ENCODE measurements at places on chromosomes 7 and 10.
A peak's percentile ranks its signal among the peaks of the same experiment; 100 is the strongest.

DNA sequence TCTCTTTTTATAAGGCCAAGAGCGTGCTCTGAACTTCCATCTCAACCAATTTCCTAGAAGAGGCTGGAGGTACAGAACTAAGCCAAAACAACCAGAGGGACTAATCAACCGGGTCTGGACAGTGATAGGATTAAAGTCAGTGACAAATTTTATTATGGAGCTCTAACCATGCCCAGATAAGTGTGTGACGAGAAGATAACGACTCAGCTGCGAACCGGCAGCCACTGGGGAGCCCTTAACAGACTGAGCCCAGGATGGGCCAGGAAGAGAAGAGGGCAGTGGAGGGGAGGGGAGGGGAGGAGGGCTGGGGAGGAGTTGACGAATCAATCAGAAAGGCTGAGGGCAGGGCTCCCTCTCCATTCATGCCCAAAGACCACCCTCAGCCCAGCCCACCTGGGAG, 119.9 kb downstream of the PLXNA4 start:
- H3K4me1 ChIP-seq, result peaks cover 92% of the 10 kb centered on the region
- no peak overlapping the region for H3K27ac ChIP-seq
- peaks cover 65% of the 10 kb centered on the region for H3K36me3 ChIP-seq
- DNase-seq, result no peak
- H3K4me3 ChIP-seq, result no peak overlapping the region
- no peaks in the 10 kb centered on the region for H3K27me3 ChIP-seq

DNA sequence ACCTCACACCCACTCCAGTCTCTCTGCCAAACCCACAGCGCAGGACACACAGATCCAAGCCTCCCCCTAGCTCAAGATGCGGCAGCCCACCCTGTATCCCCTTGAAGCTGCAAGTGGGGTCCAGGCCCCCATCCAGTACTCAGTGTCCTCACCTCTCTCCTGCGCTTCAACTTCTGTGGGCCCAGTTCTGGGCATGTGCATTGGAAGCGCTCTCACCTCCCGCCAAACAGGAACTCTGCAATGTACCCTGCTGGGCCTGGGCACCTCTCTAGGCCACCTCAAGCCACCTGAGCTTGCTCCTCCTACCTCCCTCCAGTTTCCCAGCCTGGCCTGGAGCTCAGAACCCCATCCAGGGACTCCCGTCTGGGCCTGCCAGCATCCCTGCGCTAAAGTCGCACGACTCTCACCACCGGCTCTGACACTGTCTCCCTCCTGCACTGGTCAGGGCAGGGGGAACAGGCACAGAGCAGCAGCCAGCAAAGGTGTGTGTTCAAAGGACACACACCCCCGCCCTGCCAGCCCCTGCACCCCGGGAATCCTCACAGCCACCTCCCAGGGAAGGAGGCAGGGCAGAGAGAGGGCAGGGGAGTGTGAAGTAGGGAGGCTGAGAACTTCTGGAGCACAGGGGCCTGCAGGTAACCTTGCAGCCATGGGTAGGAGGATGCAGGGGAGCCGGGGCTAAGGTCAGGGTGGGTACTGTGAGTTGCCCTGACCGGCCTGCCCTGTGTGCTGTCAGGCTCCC, 51.7 kb upstream of the MSMB start:
- H3K27ac ChIP-seq, result peak overlapping the region; percentile 95
- peaks cover 2% of the 10 kb centered on the region for H3K27me3 ChIP-seq
- peaks cover 5% of the 10 kb centered on the region for H3K36me3 ChIP-seq
- no peaks in the 10 kb centered on the region for H3K4me1 ChIP-seq

DNA sequence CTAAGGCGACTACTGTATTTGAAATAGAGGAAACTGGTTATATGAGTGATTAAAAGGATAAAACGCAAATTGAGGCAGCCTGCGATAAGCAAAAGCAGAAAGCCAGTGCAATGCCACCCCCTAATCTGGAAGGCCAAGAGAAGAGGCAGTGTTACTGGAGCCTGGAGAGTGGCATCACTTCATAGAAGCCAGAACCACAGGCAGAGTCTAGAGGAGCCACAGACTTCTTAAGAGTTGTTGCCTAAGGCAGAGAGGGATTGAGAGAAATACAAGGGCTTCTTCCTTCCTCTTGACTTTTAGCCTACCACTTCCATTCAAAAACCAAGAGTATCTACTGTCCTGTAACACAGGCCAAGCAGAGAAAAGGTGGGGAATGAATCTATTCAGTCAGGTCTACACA, 94.9 kb upstream of the SKAP2 start:
- H3K36me3 ChIP-seq, result no peaks in the 10 kb centered on the region
- H3K27me3 ChIP-seq, result no peaks in the 10 kb centered on the region
- H3K4me1 ChIP-seq, result no peaks in the 10 kb centered on the region
- DNase-seq, result no peak

DNA sequence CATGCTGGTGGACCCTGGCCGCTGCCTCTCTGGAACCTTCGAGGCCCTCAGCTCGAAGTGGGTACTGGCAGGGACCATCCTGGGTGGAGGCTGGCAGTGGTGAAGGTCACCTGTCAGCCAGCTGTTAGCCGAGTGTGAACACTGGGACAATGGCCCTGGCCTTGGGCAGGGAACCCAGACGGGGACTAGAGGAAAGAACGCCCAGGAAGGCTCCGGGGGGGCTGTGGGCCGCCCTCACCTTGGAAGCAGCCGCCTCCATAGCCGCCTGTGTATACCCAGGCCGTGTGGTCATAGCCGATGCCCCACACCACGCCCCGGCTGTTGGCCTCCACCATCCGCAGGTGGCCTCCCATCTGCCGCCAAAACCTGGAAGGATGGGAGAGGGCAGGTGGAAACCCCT, 17.6 kb downstream of the BHLHA15 start:
- peaks cover 4% of the 10 kb centered on the region for H3K4me1 ChIP-seq
- no peak overlapping the region for H3K27ac ChIP-seq
- no peaks in the 10 kb centered on the region for H3K27me3 ChIP-seq
- DNase-seq, result no peak
- H3K4me3 ChIP-seq, result no peak overlapping the region

DNA sequence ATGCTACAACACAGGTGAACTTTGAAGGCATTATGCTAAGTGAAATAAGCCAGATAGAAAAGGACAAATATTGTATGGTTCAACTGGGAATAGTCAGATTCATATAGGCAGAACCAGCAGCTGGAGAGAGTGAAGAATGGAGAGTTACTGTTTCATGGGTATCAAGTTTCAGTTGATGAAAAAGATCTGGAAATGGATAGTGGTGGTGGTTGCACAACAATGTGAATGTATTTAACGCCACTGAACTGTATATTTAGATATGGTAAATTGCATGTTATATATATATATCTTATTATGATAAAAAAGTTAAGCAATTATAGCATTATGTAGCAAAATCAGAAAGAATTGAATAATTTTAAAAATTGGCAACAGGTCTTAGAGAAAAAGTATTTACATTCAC, 3.9 kb downstream of the LMBR1 start:
- H3K27ac ChIP-seq, result no peak overlapping the region
- DNase-seq, result no peak
- H3K27me3 ChIP-seq, result no peaks in the 10 kb centered on the region
- H3K36me3 ChIP-seq, result peaks cover 34% of the 10 kb centered on the region
- peaks cover 24% of the 10 kb centered on the region for H3K4me1 ChIP-seq

- DNase-seq, result no peak
- H3K4me1 ChIP-seq, result no peaks in the 10 kb centered on the region
- no peaks in the 10 kb centered on the region for H3K36me3 ChIP-seq
- H3K27ac ChIP-seq, result no peak overlapping the region
These were observed 156.8 kb upstream of the MAGI2 start for GRCh38 chr7:79610313-79610712.

- no peaks in the 10 kb centered on the region for H3K36me3 ChIP-seq
- H3K4me3 ChIP-seq, result no peak overlapping the region
- peaks cover 33% of the 10 kb centered on the region for H3K4me1 ChIP-seq
- H3K27ac ChIP-seq, result peak overlapping the region; percentile 13
- H3K27me3 ChIP-seq, result no peaks in the 10 kb centered on the region
- no peak for DNase-seq
These were observed 48.3 kb downstream of the ZMIZ1 start for GRCh38 chr10:79116801-79117723.

DNA sequence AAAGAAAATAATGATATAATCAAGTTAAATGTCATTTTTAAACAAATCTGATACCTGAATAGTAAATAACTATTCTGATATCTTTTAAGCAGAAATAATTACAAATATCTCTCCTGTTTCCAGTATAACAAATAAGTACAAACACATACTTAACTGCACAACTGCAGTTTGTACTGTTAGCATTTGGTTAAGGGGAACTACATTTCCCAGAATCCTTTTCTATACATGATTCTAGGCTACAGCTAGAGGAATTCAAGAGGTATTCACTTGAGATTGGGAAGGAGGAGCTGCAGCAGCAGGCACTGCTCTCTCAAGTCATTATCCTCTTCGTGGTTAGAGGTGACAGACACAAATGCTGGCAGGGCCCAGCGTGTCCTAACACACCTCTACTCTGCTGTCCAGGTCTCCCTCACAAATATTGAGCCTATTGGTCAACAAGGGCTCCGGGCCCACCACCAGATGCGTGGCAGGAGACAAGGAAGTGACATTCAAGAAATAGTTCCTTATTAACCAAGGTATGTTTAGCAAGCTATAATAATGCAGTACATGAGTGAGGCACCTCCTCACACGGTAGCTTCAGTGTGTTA, 255.1 kb upstream of the MKLN1 start:
- peaks cover 20% of the 10 kb centered on the region for H3K4me1 ChIP-seq
- H3K27me3 ChIP-seq, result no peaks in the 10 kb centered on the region
- DNase-seq, result no peak
- H3K27ac ChIP-seq, result no peak overlapping the region

GRCh38 chr7:10268034-10268433, 705.6 kb upstream of the PHF14 start:
- H3K27me3 ChIP-seq, result no peaks in the 10 kb centered on the region
- no peaks in the 10 kb centered on the region for H3K36me3 ChIP-seq
- H3K4me3 ChIP-seq, result no peak overlapping the region
- H3K27ac ChIP-seq, result no peak overlapping the region

DNA sequence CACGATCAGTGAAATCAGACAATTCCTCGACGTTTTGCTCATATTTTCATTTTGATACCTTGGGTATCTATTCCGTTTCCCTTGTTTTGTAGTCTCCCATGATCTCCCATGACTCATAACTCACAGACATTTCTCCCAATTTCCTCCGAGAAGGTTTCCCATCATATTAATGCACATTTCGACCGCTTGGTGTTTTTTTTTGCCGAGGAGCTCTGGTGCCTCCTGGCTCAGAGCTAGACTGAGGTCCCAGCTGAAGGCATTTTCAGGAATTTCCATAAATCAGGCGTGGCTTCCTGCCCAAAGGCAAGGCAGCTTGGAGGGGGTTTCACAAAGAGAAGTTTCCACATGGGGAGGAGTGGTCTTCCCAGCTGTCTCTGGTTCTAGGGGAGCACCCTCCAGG, 148.2 kb upstream of the TNS3 start:
- no peaks in the 10 kb centered on the region for H3K36me3 ChIP-seq
- DNase-seq, result no peak
- no peak overlapping the region for H3K4me3 ChIP-seq
- H3K4me1 ChIP-seq, result no peaks in the 10 kb centered on the region
- no peak overlapping the region for H3K27ac ChIP-seq
- peaks cover 2% of the 10 kb centered on the region for H3K27me3 ChIP-seq

DNA sequence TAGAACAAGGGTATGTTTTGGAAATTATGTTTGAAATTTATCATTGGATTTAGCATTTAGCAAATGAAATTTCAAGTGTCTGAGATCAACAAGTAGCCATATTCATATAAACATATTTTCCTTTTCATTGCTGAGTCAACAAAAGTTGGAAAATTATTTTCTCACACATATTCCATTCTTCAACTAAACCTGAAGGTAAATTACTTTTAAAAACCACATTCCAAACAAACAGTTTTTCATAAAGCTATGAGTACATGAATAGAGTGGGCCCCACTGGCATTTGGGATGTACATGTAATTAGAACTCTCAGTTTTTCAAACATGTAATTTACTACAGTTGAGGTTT, 178.3 kb upstream of the MKLN1 start:
- no peak for DNase-seq
- H3K36me3 ChIP-seq, result no peaks in the 10 kb centered on the region
- H3K4me1 ChIP-seq, result peaks cover 2% of the 10 kb centered on the region
- peaks cover 10% of the 10 kb centered on the region for H3K27me3 ChIP-seq

GRCh38 chr7:1219498-1219897, 13.2 kb upstream of the UNCX start:
- H3K27me3 ChIP-seq, result peaks cover 30% of the 10 kb centered on the region
- H3K36me3 ChIP-seq, result no peaks in the 10 kb centered on the region
- no peaks in the 10 kb centered on the region for H3K4me1 ChIP-seq
- H3K27ac ChIP-seq, result no peak overlapping the region
- no peak for DNase-seq

GRCh38 chr10:44196008-44196320, 188.9 kb downstream of the CXCL12 start:
- DNase-seq, result no peak
- no peaks in the 10 kb centered on the region for H3K27me3 ChIP-seq
- no peaks in the 10 kb centered on the region for H3K4me1 ChIP-seq
- H3K4me3 ChIP-seq, result no peak overlapping the region

GRCh38 chr10:15314482-15315045, 56.5 kb downstream of the FAM171A1 start:
- no peaks in the 10 kb centered on the region for H3K4me1 ChIP-seq
- no peak overlapping the region for H3K27ac ChIP-seq
- no peaks in the 10 kb centered on the region for H3K36me3 ChIP-seq
- DNase-seq, result no peak
- H3K27me3 ChIP-seq, result peaks cover 4% of the 10 kb centered on the region

- H3K4me1 ChIP-seq, result peaks cover 68% of the 10 kb centered on the region
- peaks cover 2% of the 10 kb centered on the region for H3K36me3 ChIP-seq
- peaks cover 2% of the 10 kb centered on the region for H3K27me3 ChIP-seq
- H3K4me3 ChIP-seq, result no peak overlapping the region
- DNase-seq, result no peak
These were observed 59.0 kb downstream of the ST7 start for GRCh38 chr7:117012284-117012683.

DNA sequence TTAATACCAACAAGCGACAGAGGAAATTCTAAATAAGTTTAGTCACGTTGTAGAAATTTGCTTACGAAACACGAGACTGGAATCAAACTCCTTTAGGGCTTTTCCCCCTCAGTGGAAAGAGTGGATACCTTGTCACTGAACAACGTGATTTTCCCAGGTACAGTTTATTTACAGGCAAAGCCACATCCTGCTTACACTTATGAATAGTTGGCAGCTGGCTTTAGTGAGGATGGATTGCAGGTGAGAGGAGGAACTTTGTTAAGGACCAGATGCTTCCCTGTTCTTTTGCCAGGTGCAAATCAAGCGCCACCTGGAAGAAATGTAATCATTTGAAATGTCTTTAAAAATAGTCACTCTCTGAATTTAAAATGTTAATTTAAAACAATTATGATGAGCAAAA, 282.4 kb downstream of the ADARB2 start:
- H3K27ac ChIP-seq, result no peak overlapping the region
- peaks cover 10% of the 10 kb centered on the region for H3K4me1 ChIP-seq
- peaks cover 4% of the 10 kb centered on the region for H3K27me3 ChIP-seq
- no peaks in the 10 kb centered on the region for H3K36me3 ChIP-seq

DNA sequence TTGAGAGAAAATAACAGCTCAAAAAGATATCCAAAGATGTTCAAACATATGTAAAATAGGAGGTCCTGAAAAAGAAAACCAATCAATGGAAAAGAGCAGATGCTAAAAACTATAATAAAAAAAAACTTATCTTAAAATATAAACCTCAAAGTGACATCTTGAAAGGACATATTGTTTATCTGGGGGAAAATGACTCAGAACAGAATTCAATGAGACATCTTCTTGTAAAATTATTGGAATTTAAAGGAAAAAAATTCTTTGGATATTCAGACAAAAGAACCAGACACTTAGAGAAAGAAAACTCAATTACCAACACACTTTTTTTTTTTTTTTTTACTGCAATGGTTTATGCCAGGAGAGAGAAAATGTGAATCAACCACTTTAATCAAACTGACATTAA, 58.9 kb downstream of the NAMPT start:
- H3K27ac ChIP-seq, result no peak overlapping the region
- H3K4me3 ChIP-seq, result no peak overlapping the region
- H3K27me3 ChIP-seq, result peaks cover 23% of the 10 kb centered on the region
- H3K36me3 ChIP-seq, result no peaks in the 10 kb centered on the region

GRCh38 chr10:7003831-7004395, 406.9 kb downstream of the SFMBT2 start:
- H3K27ac ChIP-seq, result no peak overlapping the region
- no peak overlapping the region for H3K4me3 ChIP-seq

Measured in activated CD8-positive, alpha-beta T cell treated with anti-CD3 and anti-CD28 coated beads, Interleukin-2, amount 10 ng/mL, durations not matched to agents 7 days and 5 days (primary cell).